ENCODE measurements at places on chromosomes 13 and 19.

DNA sequence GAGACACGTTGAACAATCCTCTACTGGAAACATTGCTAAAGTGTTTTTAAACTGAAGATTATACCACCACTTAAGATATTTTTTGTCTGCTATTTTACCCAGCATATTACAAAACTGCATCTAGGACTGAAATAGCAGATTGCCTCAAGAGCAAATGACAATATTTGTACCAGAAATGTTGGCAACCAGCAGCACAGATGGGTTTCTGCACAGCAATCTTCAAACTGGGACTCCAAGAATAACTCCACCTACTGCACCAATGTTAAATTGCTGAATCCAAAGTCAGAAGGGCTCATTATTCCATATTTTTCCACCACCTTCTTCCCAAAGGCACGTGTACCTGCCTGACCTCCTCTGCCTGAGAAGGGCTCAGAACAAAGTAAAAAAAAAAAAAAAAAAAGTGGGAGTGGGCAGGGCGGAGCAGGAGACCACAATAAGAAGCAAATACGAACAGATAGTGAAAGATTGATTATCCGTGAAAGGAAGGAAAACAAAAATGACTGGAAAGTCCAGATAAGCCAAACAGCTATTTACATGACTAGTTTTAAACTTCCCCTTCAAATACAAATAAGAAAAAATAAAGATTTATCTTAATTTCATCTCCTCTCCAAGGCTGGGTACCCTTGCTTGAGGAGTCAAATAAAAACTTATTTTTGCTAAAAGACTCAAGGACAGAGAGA, 79.4 kb downstream of the FOXO1 start:
- no peak for DNase-seq

DNA sequence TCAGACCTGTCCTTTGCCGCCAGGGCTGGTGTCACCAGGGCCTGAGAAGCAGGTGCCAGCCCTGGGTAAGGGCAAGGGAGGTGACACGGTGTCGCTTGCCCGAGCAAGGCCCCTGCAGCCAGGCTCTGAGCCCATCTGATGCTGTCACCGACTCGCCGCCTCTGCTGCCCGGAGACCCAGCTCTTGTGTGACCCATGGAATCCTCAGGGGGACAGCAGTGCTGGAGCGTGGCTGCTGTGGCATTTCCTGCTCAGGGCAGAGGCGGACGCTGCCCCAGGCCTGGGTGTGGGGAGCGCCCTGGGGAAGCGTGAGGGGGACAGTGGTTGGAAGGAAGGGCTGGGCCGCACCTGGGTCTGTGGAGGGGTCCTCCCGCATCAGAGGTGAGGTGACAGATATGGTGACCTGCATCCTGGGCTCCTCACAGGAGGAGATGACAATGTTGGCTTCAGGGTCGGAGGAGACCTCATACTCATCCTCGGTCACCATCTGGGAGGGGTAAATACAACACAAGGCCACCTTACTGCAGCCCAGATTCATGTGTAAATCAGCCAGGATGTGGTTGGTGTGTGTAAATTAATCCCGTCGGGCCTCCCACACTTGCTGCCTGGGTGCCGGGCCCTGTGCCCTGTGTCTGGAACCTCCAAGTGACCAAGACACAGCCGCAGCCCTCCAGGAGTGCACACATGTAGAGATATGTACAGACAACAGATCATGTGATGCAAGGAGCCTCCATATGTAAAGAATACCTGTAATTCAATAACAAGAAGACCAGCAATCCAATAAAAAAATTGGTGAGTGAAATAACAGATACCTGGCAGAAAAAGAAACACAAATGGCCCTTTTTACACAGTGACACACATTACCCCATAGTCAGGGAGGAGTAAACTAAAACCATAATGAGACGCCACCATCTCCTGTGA, 27.6 kb upstream of the MATK start:
- no peak for DNase-seq

DNA sequence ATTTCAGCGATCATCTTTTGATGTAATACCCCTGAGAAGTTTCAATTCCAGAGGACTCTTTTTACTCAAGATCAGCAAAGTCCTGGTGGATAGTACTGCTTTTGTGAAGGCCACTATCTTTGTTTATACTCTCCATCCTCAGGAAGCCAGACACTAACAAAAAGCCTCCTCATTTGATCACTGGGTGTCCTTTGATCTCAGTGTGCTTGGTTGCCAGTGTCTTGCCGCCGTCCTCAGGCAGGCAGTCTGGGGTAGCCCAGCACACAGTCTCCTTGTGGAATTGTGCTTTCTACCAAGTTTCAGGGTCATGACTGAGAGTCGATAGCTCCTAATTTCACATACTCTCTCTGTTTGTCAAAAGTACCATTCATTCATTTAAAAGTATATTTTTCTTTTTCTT, 762.2 kb downstream of the EFNB2 start:
- DNase-seq: no peak

DNA sequence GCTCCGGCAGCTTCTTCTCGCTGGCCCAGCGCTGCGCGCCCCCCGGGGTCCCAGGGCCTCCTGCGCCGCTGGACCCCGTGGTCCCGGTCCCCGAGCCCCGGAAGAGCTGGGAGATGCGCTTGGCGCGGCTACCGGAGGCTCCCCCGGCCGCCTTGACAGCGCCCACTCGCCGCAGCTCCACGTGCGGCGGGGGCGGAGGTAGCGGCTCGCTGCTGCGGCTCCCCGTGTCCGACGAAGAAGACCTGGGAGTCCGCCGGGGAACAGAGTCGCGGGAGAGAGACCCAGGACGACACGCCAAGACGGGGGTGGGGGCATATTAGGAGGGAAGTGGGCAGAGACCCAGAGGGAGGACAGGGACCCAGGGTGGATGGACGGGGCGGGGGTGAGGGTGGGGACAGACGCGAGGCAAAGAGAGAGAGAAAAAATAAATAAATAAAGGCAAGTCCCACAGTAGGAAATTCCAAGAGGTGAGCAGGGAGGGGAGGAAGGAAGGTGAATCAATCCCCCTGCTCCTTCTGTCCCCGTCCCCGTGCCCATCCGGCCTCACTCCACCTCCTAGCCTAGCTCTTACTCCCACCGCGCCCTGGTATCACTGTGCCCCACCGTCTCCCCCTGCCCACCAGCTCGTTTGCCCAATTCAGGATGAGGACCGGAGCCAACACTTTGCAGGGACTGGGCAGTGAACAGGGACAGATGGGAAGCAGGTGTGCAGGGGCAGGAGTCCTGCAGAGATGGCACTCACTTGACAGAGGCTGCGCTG, 826 bp downstream of the RASIP1 start:
- DNase-seq: no peak

DNA sequence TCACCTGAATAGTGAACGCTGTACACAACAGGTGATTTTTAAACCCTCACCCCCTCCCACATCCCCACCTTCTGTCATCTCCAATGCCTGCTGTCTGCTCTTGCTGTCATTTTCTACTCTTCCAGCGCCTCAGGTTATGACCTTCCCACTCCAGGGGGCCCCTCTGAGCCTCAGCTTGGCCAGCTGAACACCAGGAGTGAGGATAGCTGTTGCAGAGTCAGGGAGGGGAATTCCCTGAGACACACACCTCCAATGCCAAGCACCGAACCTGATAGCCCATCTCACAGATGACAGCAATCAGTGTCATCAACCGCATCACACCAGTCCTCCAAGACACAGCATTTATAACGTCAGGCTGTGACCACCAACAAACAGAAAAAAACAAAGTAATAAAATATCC, 193.5 kb downstream of the ZNF536 start:
- DNase-seq: no peak

DNA sequence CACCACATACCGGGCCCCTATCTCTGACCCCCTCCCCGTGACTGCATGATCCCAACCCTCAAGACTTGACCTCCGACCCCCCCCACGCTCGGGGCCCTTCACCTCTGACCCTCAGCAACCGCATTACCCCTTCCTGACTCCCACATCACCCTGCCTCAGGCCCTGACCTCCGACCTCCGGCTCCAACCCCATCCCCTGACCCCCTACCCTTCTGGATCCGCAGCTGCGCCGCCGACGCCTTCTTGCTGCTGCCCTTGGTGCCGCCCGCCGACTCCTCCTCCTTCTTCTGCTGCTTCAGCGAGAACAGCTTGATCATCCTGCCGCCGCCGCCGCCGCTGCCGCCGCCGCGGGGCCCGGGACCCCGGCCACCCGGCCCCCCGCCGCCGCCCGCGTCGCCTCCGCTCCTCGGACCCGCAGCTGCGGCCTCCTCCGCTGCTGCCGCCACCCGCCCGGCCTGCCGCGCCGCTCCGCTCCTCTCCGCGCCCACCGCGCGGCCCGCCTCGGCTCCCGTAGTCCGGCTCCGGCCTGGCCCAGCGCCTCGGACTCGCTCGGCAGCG, at the start of gene UBE2M:
Gene UBE2M, minus strand, starts transcription at position 546 of the 557 bp plus-strand sequence. Its CDS starts 230 bp downstream, at position 316.
- no peak for DNase-seq

DNA sequence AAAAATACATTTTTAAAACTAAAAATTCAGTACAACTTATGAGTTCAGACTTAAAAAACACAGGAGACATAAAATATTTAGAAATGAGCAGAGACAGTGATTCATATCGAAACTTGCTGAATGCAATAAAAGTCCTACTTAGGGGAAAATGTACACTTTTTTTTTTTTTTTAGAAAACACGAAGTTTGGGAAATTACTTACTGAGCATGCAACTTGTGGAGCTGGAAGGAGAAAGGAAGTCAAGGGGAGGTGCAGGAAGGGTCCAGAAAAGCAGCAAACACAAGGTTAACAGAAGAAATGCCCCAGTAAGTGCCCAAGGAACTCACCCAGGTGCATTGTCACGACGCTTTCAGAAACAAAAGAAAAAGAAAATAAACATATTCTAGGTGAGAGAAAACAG, 18.6 kb upstream of the LAIR1 start:
- no peak for DNase-seq

DNA sequence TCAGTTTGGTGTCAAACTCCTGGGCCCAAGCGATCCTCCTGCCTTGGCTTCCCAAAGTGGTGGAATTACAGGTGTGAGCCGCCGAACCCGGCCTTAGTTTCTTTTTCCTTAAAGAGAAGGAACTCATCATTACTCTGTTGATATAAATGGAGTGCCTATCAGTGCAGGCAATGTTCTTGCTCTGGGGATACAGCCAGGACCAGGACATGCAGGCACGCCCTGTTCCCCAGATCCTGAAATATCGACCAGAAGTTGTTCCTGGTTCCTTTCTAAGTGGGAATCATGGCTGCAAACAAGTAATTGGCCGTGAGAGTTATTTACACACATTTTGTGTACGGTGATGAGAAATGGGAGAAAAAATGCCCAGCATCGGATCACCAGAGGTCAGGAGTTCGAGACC, 8.4 kb downstream of the DNM2 start:
- no peak for DNase-seq

- DNase-seq: no peak
Measured at GRCh38 chr19:7554565-7554964, 19.0 kb downstream of the PNPLA6 start.

DNA sequence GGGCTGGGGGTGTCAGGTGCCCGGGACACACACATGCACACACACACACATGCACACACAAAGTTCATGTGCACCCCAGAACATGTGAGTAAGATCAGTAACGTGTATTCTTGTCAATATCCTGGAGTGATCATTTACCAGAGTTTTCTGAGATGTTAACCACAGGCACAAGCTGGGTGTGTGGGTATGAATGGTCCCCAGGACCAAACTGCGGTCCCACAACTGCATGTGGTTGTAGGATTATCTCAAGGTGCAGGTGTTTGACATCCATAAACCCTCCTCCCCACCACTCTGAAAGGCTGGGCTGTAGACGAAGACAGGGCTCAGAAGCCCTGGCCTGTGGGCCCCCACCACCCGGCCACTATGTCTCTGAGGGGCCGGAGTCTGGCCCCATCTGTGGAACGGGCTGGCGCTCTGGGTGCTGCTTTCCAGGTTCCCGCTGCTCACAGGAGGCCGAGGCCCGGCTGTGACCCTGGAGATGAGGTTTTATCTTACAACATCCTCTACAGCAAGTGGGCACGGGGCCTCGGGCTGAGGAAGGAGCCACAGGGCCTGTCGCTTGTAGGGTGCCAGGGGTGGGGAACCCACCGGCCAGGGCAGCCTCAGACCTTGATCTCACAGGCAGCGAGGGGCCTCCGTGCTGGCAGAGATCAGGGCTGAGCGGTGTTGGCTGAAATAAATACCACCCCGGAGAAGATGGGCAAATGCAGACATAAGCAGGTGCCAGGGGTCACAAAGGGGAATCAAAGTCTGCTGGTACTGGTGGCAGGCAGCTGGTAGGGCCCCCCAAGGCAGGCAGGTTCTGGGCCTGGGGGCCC, 4.3 kb downstream of the F2RL3 start:
- DNase-seq: no peak

GRCh38 chr13:82627183-82627582, 1255.1 kb downstream of the SLITRK1 start:
- peak; percentile 40 for DNase-seq

GRCh38 chr13:48950501-48950875, 25.2 kb upstream of the FNDC3A start:
- no peak for DNase-seq

GRCh38 chr13:24745861-24746617, 17.9 kb upstream of the RNF17 start:
- DNase-seq: no peak

GRCh38 chr19:41755328-41755913, at the start of gene CEACAM6:
CEACAM6 (plus strand) TSS chr19:41755530; CDS start chr19:41755639, 109 bp downstream.
- no peak for DNase-seq

GRCh38 chr13:99361197-99361596, 54.0 kb upstream of the GPR183 start:
- no peak for DNase-seq

DNA sequence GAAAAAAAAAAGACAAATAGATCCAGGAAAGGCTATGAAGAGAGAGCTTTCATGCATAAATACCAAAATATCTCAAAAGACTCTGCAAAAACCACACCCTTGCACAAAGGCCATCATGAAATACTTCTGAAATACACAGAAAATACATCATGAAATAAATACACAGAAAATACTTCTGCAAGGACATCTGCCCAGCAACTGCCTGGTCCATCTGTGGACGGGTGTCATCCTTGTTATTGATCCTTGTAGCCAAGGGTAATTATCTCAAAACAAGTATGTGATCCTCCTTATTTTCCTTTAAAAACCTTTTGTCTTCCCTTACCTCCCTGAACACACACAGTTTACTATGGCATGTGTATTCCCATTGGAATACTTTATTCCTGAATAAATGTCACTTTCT, 6.9 kb downstream of the USPL1 start:
- DNase-seq: no peak

DNA sequence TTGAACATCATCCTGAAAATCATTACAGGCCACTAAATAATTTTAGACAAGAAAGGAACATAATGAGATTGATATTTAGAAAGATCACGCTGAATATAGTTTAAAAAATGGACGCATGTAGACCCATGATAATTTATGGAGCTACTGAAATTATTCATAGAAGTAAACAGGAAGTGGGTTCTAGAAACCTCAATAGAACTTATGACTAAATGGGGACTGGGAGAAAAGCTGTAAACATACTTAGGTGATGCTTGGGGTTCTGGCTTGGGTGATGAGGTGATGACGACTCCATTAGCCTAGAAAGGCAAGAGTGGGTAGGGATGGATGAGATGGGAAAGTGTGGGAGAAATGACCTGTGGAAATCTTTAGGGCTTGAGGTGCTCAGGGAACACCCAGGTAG, 484.0 kb downstream of the MYO16 start:
- no peak for DNase-seq

DNA sequence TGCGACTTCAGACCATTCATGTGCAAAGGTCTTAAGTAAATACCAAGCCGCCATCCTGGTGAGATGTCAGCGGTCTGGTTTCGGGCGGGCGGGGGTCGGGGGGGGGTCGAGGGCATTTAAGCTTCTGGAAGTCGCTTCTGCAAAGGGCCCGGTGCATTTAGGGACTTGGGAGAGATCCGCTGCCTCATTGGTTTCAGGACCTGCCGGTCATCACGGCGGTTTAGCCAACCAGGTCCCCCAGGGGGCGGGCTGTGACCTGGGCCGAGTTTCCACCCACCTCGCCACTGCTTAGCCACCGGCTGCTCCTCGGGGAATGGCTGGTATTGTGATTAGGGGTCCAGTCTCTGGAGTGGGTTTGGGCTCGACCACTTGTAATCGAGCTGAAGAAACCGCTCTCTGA, 7.8 kb downstream of the ANKLE1 start:
- DNase-seq: no peak

All from AG04449 (cell line).